ENCODE measurements at places on chromosomes 13 and 19. TPM values are rescaled to one million over a fixed set of nuclear protein-coding genes. Genes with fewer than 3 reads are reported as not detected.

The PCDH20 gene
- total RNA-seq = 5.4 TPM

The RNF113B gene
- not detected for total RNA-seq

GRCh38 chr19:10762656-10763055, 44.8 kb downstream of the DNM2 start:
- DNase-seq = no peak

The EPSTI1 gene
- 13.6 TPM for total RNA-seq

- no peak for DNase-seq
Observed at GRCh38 chr13:74093691-74094090, 40.5 kb downstream of the KLF12 start.

The HCST gene
- total RNA-seq = 18.7 TPM

DNA sequence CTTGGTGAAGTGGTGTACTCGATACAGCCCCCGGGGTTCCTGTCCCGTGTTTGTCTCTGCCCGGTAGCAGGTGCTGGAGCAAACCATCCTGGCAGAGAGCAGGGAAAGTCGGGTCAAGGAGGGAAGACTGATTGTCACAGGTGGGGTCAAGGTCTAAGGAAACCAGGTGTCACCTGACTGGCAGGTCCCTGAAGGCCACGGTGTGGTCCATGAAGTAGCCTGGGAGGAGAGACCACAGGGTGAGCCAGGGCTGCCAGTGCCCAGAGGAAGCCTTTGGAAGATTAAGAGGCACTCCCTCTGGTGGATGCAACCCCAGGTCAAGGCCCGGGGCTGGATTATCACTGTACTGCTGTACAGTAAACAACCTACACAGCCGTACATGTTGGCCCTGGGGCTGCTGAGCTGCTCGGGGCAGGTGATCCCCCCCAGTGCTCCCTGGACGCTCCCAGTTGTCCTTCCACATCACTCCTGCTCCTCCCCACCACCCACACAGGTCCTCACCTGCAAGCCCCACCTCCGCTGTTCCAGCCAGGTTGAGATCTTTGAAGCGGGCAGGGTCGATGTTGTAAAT, 6.0 kb upstream of the CCER2 start:
- peak; percentile 64 for DNase-seq

GRCh38 chr13:104798486-104798885, 1732.3 kb upstream of the SLC10A2 start:
- DNase-seq = no peak

- DNase-seq = peak; percentile 78
Observed at GRCh38 chr19:17112700-17113099, 37.1 kb downstream of the MYO9B start.

The SIAH3 gene
- not detected for total RNA-seq

- DNase-seq = no peak
Observed at GRCh38 chr19:55454787-55455243, 6.6 kb downstream of the ISOC2 start.

The SELENOW gene
- total RNA-seq = 453 TPM
